Frontal cortex (tissue), 4 donors: ENCODE measurements at places on chromosomes 4 and X. TPM values are rescaled to one million over a fixed set of nuclear protein-coding genes. Genes with fewer than 3 reads are reported as not detected.

Gene ZFYVE28
- 3.7 TPM for total RNA-seq

Gene TMEM156
- total RNA-seq = 0.41 TPM

Gene C4orf54
- under 0.01 TPM for total RNA-seq

Gene CT45A3
- total RNA-seq = not detected

Gene BTC
- total RNA-seq = not detected

Gene NAA10
- 21.6 TPM for total RNA-seq

DNA sequence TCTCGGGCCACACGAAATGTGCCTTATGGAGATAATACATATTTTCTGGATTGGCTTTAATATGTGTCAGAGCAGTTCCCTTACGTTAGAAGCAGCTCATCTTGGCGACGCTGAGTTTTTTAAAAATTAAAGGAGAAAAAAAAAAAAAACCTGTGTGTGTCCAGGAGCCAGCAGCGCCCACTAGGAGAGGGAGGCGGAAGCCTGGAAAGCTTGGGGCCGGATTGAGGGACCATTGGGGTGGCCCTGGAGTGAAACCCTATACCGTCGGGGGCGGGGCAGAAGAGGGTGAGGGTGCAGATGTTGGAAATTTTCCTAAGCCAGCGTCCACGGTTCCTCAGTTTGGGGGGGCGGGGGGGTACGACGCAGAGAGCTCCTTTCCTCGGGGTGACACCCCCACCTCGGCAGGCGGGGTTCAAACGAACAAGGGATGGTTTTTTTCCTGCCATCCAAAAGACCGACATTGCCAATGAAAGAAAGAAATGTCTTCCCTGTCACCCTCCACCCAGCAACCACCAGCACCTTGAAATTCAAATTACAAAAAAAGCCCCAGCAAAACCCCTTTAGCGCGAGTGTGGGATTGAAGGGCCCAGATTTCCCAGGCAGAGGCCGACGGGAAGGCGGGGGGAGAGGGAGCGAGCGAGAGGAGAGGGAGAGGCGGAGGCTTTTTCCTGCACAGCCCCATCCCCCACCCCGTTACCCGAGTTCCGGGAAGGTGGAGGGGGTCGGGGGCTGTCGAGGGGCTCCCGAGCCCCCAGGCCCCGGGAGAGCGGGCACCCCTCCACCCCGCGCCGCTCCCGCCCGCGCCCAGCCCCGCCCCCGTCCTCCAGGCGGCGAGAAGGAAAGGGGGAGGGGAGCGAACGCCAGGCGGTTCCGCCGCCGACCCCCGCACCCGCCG lies 859 bp downstream of the SMARCA1 start:
- DNase-seq = peak; percentile 57

GRCh38 chr4:134141728-134142127 lies 59.9 kb downstream of the PABPC4L start:
- DNase-seq = no peak

- DNase-seq = no peak
These were observed 6.5 kb downstream of the HMGN5 start for GRCh38 chrX:81195259-81195658.

DNA sequence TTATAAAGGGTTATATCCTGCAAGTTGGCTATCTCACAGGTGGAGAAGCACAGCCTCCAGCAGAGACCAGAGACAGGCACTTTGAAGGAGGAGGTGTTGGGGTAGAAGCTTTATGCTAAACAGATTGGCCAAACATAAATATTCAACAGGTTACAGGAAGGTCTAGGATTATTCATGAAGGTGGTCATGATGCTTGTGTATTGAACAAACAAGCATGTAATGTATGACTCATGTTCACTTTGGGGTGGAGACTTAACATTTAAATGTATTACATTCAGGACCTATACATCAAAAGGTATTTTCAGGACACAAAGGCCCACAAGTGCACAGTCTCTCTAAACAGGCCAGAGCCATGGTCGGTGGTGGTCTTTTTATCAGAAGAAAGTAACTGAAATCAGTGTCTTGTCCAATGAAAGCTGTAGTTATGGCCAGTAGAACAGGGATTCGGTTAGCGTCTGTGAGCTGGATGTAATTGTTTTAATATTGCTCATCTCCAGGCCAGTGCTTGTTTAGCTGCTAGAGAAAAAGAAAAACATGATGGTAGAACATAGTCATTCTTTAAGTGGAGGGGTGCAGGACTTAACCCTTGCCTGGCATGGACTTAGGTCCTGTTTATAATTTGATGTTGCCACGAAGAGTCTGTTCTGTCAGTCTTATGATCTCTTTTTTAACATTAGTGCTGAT lies 555.2 kb upstream of the PCDH10 start:
- DNase-seq = no peak

GRCh38 chr4:38090455-38091246 lies 130.5 kb downstream of the PTTG2 start:
- DNase-seq = no peak

DNA sequence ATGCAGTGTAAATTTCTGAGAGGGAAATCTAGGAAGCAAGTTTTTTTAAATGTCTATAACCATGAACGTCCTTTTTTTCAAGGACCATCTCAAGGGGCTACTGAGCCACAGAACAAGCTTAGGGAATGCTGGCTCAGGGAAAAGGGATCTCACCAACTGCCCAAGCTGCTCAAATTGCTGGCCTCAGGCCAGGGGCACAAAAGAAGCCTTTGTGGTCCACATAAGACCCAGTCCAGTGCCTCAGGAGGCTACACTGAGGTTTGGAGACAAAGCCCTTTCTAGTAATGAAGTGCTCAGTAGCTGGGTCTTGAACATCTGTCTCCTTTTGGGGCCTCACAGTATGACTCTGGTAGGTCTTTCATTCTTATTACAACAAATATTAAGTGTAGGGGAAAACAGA lies 305.5 kb downstream of the RAB28 start:
- no peak for DNase-seq

DNA sequence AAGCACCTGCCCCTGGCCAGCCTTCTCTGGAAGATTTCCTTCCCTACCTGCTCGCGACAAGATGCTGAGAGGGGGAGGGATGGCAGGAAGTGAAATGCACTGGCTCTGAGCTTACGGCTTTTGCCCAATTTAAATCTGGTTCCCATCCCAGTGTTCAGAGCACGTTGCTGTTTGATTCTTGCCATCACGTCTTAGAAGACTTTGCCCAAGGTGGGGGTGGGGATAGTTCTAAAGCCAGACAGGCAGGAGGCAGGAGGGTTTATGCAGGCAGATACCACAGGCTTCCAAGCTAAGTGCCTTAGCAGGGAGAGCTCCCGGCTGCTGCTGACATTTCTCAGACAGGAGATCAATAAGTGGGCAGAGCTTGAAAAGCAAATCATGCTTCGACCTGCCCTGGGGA lies 393.9 kb downstream of the MID1IP1 start:
- no peak for DNase-seq
